ENCODE measurements at places on chromosomes 3 and 15.

DNA sequence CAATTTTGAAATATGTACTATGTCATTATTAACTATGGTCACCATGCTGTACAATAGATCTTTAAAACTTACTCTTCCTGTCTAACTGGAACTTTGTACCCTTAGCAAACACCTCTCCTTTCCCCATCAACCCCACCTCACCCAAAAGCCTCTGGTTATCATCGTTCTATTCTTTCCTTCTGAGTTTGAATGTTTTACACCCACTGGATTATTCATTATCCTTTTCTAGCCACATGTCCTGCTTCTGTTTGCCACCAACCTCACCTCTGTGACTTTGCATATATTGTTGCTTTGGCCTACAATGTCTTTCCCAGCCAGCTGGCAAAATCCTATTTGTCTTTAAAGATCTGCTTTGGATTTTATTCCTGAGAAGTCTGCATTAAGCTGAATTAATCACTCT is 102.6 kb upstream of the TSPAN3 start:
- DNase-seq: no peak

DNA sequence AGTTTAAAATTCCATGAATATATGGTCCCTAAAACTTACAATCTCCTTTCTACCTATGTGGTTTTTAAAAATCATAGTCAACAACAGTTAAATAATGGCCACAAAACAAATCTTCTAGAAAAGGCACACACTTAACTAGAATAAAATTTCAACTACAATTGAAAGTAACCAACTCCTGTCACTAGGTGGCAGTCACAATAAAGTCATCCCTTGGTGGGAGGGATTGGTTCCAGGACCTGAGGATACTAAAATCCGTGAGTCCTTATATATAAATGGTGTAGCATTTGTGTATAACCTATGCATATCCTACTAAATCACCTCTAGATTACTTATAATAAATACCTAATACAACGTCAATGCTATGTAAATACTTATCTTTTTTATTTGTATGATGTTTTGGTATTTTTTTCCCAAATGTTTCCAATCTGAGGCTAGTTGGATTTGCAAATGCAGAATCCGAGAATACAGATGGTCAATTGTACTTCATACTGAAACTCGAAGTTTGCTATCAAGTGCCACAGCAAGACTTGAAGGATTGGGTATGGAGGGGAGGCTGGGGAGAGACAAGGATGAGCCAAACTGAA is 172.6 kb downstream of the FMN1 start:
- DNase-seq: no peak

- DNase-seq: no peak
Measured at GRCh38 chr15:48541341-48542278, 103.9 kb downstream of the FBN1 start.

DNA sequence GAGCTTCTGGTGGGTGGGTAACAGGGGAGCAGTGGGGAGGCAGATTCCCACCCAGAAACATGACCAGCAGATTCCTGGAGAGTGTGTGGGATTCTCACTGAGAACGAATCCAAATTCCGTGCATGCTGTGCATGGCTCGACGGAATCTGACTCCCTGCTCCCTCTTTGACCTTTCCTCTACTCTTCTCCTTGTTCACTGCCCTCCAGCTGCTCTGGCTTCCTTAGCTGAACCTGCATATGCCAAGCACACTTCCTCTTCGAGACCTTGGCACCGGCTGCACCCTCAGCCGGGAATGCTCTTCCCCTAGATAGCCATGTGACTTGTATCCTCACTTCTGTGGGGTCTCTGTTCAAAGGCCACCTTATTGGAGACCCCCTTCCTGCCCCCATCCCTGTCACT is 6.3 kb downstream of the INSYN1 start:
- DNase-seq: no peak

- DNase-seq: no peak
Measured at GRCh38 chr3:188082031-188082430, 71.9 kb upstream of the LPP start.

DNA sequence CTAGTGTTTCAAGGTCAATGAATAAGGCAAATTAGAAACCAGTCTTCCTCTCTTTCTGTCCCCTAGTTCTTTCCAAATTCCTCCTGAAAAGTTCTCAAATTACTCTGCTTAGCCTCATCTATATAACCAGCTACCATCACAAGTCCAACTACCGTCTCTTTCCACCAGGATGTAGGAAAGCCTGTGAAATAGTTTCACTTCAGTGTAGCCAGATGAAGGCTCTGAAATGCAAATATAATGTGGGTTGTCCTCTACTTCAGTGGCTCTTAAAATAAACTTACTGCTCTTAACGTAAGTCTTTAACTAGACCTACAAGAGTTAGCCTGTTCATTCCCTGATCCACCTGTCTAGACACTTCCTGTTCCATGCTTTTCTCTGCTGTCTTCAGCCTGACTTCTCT is 827.7 kb downstream of the ROBO1 start:
- no peak for DNase-seq

DNA sequence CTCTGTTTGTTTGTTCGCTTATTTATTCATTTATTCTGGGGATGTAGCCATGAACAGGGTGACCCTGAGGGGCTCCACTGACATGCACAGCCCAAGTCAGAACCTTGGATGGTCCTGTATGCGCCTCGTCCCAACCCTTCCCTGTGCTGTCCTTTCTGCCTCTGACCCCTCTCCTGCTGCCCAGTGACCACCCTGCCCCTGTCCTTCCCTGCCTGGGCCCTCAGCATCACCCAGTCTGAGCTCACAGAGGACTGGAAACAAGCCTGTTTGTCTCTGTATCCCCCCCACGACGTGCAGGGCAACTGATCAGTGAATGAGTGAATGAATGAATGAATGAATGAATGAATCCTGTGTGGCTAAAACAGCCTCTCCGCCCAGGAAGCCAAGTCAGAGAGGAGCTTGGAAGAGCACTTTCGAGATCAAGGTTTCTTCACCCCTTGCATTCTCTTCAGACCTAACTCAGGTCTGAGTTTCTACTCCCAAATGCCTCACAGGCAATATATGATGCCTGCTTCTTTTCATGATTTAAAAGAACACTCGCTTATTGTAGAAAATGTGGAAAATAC is 157.7 kb downstream of the SMAD6 start:
- DNase-seq: no peak

- DNase-seq: no peak
Measured at GRCh38 chr3:123739754-123740153, 144.4 kb downstream of the MYLK start.

GRCh38 chr3:112775011-112775742 is 71.5 kb downstream of the CD200R1L start:
- DNase-seq: no peak

- DNase-seq: no peak
Measured at GRCh38 chr3:107599772-107600145, 77.0 kb downstream of the BBX start.

GRCh38 chr3:27985369-27986035 is 255.9 kb upstream of the CMC1 start:
- no peak for DNase-seq

DNA sequence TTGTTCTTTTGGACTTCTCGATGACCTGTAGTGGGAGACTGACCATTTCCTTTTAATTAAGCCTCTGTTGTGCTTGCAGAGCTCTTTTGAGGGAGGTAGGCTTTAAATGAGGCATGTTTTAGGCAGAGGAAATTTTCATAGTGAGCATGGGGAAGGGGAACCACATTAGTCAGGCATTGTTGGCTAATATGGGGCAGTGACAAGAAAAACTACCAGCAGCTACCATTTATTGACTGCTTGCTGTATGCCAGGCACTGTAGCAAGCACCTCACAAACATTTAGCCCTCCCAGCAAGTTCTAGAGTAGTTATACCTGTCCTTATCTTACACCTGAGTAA is 10.9 kb downstream of the ATG7 start:
- no peak for DNase-seq

DNA sequence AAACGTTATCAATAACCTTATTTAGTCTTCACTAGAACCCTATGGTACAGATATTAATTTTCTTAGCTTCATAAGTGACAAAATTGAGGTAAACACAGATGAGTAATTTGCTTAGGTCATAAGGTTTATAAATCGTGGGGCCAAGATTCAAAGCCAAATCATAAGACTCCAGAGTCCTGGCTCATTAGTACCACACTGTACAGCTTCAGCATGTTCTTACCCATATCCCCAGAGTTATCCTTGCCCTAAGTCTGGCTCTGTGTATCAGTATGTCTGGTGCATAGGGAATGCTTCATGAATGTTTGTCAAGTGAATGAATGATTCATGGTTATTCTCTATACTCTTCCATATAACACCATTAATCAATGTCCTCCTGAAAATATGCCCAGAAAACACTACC is 45.6 kb upstream of the ST3GAL6 start:
- DNase-seq: no peak

DNA sequence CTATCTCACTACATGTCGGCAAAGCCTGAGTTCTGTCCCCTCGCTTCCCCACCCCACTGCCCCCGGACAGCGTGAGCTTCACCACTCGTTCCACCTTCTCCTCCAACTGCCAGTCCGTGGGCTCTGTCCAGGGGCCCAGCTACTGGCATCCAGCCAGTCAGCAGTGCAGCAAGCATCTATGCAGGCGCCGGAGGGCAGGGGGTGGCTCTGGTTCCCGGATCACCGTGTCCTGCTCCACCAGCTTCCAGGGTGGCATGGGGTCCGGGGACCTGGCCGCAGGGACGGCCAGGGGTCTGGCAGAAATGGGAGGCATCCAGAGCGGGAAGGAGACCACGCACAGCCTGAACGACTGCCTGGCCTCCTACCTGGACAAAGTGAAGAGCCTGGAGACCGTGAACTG is 20.4 kb downstream of the CMTM8 start:
- no peak for DNase-seq

- DNase-seq: no peak
Measured at GRCh38 chr3:136678981-136679380, 73.2 kb downstream of the STAG1 start.

GRCh38 chr15:75631935-75632334 is 6.4 kb upstream of the SNUPN start:
- DNase-seq: no peak

DNA sequence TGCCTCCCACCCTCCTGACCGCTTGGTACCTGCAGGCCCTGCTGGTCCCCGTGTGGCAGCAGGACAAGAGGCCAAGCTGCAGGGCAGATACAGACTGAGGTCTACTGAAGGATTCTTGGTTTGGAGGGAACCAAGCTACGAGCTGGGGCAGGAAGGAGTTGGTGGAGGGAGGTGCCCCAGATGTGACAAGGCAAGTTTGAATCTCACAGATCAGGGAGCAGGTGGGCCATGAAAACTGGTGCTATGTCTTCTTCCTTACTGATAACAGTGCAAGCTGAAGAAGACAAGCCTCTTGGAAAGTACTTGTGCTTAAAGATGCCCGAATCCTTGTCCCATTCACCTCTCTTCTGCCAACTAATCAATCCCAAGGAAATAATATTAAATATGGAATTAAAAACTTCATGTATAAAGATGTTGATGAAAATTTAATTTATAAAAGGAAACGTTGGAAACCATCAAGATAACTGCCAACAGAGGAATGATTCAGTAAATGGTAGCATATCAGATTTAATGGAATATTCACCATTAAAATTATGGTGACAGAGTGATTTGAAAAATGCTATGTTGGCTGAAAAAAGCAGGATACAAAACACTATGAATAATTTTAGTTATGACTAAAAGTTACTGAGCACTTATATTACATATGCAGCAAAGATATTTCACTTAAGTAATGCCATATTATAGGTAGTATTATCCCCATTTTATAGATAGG is 107.9 kb downstream of the MYLK start:
- no peak for DNase-seq

GRCh38 chr3:37145611-37146010 is 28.8 kb downstream of the LRRFIP2 start:
- DNase-seq: no peak

DNA sequence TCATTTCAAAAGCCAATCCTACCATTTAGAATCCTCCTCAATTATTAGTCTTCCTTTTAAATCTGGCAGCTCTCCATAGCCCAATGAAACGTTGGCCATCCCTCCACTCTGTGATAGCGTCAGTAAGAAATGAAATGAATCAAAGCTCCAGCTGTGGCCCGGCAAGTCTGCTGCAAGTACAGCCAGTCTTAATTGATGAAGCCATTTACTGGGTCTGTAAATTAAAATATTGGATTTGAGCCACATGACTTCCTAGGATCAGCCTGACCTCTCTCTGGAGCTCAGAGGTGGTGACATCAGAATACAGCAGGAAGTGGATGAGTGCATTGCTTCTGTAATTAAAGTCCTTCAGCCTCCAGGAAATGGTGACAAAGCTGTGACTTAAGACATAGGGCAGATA is 347.0 kb upstream of the LMCD1 start:
- DNase-seq: no peak

DNA sequence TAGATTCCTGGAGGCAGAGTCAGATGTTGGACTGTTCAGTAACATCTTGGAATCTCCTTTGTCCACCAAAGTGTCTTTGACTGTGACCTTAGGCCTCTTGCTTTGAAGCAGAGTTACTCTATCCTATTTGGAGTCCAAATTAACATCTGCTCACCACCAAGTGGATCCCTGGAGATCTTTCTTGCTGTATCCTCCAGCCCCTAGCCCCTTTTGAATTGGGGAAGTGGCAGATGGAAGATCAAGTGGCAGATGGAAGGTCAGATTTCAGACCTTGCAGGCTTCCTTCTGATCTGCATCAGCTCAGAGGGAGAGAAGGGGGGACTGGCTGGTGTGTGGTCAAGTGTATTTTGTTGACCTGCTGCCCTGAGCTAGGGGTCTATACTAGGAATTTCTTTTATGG is 125.0 kb upstream of the ROPN1 start:
- no peak for DNase-seq

GRCh38 chr3:50457988-50458387 is 45.4 kb downstream of the CACNA2D2 start:
- DNase-seq: no peak

DNA sequence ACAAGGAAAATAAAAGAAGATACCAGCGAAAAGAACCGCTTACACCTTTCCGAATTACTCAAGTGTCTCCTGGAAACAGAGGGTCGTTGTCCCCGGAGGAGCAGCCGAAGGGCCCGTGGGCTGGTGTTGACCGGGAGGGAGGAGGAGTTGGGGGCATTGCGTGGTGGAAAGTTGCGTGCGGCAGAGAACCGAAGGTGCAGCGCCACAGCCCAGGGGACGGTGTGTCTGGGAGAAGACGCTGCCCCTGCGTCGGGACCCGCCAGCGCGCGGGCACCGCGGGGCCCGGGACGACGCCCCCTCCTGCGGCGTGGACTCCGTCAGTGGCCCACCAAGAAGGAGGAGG is 325 bp downstream of the ALCAM start:
- no peak for DNase-seq

DNA sequence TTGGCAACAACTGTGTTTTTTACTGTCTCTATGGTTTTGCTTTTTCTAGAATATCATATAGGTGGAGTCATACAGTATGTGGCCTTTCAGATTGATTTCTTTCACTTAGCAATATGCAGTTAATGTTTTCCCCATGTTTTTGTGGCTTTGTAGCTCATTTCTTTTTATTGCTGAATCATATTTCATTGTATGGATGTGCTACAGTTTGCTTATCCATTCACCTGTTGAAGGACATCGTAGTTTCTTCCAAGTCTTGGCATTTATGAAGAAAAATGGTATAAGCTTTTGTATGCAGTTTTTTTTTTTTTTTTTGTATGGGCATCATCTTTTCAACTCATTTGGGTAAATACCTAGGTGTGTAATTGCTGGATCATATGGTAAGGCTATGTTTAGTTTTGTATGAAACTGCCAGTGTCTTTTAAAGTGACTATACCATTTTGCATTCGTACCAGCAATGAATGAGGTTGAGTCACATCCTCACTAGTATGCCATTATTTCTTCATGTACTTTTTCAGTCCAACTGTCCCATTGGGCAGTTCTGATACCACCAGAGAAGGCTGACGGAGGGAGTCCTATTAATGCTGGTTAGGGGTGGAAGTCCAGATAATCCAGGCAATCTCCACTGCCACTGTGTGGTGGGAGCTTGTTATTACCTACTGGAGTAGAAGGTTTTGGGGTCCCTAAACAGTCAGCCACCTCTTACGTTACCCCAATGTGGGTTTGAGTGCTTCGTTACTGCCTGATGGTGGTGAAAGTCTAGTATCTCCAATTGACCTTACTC is 210.5 kb downstream of the DOCK3 start:
- DNase-seq: no peak
